ENCODE measurements at places on chromosomes 5 and 9.

- no peak for DNase-seq
Observed at GRCh38 chr9:81673310-81673709, 16.0 kb downstream of the TLE1 start.

DNA sequence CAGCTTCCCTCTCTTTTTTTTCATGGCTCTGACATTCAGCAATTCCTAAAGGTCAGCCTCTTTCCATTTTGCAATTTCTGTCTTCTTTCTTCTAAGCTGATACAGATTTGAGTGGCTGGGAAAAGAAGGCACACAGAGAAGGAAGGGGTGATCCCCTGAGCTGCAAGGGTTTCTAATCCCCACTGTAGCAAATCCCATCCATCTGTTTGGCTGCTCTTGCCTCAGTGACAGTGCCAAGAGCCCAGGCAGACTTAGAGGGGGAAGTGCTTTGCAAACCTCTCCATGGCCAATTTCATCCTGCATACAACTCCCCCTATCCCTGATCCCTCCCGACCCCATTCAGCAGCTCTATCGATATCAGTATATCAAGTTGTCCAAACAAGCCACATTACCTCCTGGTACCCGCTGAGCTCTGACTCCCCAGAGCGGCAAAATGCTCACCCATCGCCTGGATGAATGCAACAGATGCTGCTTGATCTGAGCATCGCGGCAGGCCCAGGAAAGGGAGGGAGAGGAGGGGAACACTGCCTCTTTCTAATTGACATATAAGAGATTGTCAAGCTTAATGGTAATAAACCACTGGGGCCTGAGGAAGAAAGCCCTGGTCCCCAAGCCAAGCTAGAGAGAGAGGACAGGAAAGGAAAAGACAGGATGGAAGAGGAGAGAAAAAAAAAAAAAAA, 268.9 kb downstream of the ASTN2 start:
- DNase-seq, result no peak

DNA sequence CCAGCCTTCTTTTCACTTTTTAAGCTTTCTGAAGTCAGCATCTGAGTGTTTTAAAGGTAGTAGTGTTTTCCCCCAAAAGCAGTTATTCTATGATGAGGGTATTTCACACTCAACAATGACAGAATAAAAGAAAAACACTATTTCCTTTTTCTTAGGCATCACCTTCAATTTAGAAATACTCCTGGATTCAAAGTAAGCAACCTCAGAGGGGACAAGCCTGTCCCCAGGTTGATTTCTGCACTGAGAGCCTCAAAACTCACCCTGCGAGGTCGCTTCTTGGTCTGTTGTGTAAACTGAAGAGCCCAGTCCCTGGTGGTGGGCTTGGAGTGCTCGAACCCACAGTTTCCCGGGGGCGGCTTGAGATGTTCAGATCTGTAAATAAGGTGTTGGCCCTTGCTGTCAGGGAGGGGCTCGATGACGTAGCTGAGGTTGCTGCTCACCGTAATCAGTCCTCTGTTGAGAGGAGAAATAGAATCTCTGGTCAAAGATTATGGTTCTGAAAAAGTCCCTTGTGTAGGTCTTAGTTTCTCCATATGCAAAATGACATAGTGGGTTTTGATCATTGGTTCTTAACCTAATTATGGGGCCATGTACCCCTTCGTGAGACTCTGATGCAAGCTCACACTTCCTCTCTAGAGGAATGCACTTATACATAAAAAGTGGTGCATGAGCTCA, 55.9 kb downstream of the ADAM19 start:
- DNase-seq, result no peak

DNA sequence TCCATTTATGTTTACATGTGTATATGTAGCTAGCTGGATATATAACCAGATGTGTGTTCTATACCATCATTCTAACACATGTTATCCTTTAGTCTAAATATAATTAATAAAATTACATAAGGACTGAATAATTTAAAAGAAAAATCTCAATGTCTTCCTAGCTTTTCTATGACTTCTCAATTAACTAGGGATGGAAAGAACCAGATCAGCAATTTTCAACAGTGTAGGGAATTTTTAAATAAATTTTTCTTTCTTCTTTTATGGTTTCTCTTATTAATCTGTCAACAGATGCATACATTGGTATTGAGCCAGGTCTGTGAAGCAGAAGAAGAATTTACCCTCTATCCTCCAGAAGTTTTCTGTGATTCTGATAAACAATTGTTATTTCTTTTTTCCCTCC, 2180.4 kb upstream of the C9orf72 start:
- no peak for DNase-seq

- no peak for DNase-seq
Observed at GRCh38 chr5:180389252-180390101, 36.3 kb upstream of the GFPT2 start.

GRCh38 chr5:96659170-96659569, 3.0 kb upstream of the CAST start:
- DNase-seq, result no peak

DNA sequence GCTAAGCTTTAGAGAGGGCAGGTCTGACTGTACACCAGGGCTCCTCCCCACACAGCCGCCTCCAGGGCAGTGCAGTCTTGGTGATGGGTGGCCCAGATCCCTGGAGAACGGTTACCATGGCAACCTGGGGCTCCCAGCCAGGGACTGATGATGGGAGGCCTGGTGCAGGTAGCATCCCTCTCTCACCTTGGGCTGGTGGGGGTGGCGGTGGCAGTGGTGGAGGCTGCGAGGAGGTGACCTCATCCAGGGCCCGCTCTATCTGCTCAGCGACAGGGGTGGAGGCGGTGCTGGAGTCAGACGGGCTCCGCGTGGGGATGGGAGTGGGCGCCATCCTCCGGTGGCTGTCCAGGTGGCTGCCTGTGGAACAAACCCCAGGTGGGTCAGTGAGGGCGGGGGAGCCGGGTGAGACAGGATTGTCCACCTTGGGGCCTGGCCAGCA, 12.3 kb downstream of the PRR7 start:
- DNase-seq, result no peak

- no peak for DNase-seq
Observed at GRCh38 chr5:77427998-77428397, 64.1 kb downstream of the WDR41 start.

GRCh38 chr5:69270840-69271239, 36.2 kb downstream of the CDK7 start:
- DNase-seq, result no peak

- no peak for DNase-seq
Observed at GRCh38 chr5:137710086-137710485, 25.8 kb downstream of the KLHL3 start.

DNA sequence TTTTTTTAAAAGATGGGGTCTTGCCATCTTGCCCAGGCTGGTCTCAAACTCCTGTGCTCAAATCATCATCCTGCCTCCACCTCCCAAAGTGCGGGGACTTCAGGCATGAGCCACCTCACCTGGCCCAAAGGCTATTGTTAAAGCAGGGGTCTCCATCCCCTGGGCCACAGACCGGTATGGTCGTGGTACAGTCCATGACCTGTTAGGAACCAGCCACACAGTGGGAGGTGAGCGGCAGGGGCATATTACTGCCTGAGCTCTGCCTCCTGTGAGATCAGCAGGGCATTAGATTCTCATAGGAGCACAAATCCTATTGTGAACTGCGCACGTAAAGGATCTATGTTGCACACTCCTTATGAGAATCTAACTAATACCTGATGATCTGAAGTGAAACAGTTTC, 7.3 kb upstream of the NOL6 start:
- no peak for DNase-seq

DNA sequence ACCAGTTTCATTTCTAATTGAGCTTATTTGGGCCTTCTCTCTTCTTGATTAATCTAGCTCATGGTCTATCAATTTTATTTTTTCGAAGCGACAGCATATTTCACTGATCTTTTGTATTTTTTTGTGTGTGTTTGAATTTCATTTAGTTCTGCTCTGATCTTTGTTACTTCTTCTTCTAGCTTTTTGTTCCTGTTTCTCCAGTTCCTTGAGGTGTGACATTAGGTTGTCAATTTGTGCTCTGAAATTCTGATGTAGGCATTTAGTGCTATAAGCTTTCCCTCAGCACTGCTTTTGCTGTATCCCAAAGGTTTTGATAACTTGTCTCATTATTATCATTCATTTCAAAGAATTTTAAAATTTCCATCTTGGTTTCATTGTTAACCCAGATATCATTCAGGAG, 67.3 kb downstream of the STRBP start:
- DNase-seq, result no peak

DNA sequence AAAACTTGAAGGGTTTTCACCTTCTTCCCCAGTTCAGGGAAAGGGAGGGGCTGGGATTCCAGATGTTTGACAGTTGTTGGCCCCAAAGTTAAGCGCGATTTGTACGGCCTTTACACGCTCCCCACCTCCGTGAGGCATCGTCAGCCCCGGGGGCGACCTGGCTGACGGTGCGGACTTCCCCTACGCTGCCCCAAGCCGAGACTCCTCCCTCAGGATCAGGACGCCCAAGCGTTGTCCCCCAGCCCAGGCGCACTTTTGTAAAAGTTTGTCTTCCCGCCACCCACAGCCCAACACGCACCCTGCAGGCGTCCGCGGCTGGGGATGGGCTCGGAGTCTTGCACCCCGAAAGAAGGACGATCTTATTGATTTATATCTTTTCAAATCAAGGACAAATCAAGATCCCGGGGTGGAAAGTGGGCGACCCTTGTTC, 713 bp downstream of the MOB3B start:
- peak; percentile 93 for DNase-seq

- no peak for DNase-seq
Observed at GRCh38 chr9:131038256-131039128, 29.5 kb downstream of the LAMC3 start.

GRCh38 chr9:117771136-117771535, 66.9 kb downstream of the TLR4 start:
- no peak for DNase-seq

- DNase-seq, result no peak
Observed at GRCh38 chr9:73565026-73565425, 413.4 kb downstream of the ANXA1 start.

DNA sequence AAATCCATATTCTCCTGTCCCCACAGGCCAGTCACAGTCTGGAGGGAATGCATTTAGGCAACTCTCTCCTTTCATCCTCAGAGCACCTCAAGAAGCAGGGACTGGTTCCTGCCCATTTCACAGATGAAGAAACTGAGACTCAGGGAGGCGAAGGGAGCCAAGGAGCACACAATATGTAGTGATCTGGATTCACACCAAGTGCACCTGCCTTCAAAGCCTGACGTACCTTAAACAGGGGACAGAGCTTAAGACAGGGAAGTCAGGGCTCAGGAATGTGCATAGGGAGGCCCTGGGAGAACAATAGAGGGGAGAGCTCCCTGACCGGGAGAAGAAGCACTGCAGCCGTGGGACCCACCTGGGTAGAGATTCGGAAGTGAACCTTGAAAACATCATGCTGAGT, 83.0 kb downstream of the GABBR2 start:
- no peak for DNase-seq

GRCh38 chr5:57386958-57387357, 95.7 kb downstream of the ACTBL2 start:
- DNase-seq, result no peak

GRCh38 chr9:114038724-114039313, 39.3 kb downstream of the AMBP start:
- no peak for DNase-seq

GRCh38 chr5:34639852-34640626, 16.1 kb upstream of the RAI14 start:
- DNase-seq, result no peak

- peak; percentile 97 for DNase-seq
Observed at GRCh38 chr9:114958021-114958843, 27.8 kb upstream of the TNFSF8 start.

DNA sequence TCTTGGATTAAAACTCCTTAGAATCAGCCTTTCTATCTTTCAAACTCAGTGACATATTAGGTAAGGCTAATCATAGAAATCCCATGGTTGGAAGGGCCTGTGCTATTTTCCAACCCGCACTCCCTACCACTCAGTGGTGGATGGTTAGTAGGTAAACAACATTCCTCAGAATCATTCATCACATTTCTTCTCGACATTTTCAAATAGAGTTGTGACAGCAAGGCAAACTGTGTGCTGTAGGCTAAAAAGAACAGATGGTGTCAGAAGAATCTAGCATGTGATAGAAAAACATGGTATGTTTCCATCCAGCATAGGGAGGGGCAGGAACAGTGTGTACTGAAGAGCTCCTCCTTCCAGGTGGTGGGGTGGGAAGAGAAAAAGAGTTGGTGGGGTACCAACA, 227.3 kb upstream of the NMUR2 start:
- no peak for DNase-seq

- DNase-seq, result no peak
Observed at GRCh38 chr9:109329638-109330258, 8.9 kb upstream of the EPB41L4B start.

DNA sequence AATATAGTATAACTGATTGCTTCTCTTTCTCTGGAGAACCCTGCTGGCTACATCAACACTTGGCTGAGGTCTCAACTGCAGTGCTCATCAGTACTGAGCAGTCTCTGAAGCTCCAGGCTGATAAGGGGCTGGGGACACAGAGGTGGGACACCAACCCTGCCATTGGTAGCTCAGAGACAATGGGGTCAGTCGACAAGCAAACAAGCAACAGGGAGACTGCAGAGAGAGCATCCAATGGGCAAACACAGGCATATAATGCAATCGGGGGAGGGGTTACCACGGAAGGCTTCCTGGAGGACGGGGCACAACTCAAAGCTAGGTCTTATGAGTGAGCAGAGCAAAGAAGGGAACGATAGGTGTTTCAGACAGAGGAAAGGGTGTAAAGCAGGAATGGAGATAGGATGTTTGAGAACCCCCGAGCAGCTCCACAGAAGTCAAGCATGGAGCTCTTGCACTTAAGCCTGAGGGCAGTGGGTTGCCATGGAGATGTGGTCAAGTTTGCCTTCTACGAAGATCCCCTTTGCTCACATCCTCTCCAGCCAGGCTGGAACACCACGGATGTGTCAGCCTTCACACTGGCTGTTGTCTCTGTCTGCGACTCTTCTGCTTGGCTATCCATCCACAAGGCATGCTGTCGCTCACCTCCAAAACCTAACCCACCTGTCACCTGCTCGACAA, 21.5 kb upstream of the AKNA start:
- DNase-seq, result peak; percentile 90

DNA sequence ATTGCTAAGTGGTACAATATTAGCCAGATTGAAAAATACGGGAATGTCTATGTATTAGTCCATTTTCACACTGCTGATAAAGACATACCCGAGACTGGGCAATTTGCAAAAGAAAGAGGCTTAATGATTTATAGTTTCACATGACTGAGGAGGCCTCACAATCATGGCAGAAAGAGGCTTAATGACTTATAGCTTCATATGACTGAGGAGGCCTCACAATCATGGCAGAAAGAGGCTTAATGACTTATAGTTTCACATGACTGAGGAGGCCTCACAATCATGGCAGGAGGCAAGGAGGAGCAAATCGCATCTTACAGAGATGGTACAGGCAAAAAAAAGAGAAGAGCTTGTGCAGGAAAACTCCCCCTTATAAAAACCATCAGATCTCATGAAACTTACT, 32.3 kb upstream of the OLFM1 start:
- peak; percentile 7 for DNase-seq

GRCh38 chr5:75536147-75536546, 24.5 kb downstream of the POLK start:
- no peak for DNase-seq

All from suppressor macrophage treated with lipopolysaccharide for 1 hour (primary cell).